ENCODE measurements at places on chromosomes 5 and 9.
A peak's percentile ranks its signal among the peaks of the same experiment; 100 is the strongest.

DNA sequence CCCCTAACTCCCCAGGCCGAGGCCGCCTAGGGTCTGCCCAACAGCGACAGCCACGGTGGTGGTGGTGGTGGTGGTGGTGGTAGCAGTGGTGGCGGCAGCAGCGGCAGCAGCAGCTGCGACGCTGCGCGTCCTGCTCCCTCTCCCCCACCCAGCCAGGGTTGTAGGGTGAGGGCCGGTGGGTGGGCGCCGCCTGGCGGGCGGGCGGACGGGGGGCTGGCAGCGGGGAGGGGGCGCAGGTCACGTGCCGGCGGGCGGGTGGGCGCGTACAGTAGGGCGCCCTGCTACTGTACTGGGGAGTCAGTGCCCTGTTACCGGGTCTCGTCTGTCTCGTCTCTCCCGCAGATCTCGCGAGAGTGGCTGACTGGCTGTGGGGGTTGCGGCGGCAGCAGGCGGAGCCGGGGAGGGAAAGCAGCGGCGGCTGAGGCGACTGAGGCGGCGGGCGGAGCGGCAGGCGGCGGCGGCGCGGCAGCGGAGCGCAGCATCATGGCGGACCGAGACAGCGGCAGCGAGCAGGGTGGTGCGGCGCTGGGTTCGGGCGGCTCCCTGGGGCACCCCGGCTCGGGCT lies at the start of gene PURA:
PURA (plus strand) TSS at position 411 of the 565 bp plus-strand sequence; CDS start at position 484, 73 bp downstream.
- DNase-seq, result peak; percentile 92

DNA sequence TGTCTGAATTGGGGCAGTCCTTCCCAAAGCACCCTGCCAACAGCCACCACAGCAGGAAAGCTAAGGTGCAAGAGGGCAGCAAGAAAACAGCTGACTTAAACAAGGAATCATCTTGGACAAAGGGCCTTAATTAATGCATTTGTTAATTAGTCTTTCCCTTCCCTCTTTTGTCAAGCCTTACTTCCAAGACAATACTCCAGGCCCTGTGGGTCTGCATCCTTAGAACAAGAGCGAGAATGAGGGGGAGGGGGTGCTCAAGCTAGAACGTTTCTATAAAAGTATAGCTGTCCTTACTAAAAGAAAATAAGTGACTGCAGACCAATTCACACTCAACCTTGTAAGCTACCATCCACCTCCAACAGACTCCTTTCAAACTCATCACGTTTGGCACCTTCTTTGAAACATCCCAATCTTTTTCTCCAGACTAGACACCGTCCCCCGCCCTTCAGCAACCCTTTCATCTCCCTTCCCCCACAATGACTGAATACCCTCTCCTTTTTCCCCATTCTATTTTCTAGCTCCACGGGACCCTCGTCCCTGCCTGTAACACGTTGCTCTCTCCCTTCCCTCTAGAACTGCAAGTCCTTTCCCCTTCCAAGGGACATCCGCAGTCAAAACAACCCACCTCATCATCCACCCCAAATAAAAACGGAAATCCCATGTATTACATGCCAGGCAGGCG lies 85.7 kb upstream of the RNF38 start:
- DNase-seq, result peak; percentile 58

- DNase-seq, result no peak
Observed at GRCh38 chr9:95791286-95791685, 84.2 kb upstream of the ERCC6L2 start.

- DNase-seq, result no peak
Observed at GRCh38 chr5:125424402-125425141, 678.1 kb upstream of the ZNF608 start.

- DNase-seq, result no peak
Observed at GRCh38 chr5:178418471-178419010, 171.7 kb downstream of the COL23A1 start.

DNA sequence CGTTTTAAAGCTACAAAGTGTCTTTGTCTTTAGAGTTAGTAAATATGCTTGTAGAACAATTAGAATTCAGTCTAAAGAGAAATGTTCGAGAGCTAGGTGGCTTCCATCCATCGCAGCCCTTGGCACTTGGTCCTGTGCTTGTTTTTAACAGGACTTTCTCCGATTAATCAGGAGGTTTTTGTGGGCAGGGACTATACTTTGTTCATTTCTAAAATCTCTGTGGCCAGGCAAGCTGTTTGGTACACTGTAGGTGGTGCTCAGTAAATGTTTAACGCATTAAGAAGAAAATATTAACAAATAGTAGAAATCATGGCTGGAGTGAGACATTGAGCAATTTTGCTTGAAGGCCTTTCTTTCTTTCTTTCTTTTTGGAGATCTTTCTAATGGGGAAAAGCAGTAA lies 20.8 kb downstream of the AGXT2 start:
- no peak for DNase-seq

DNA sequence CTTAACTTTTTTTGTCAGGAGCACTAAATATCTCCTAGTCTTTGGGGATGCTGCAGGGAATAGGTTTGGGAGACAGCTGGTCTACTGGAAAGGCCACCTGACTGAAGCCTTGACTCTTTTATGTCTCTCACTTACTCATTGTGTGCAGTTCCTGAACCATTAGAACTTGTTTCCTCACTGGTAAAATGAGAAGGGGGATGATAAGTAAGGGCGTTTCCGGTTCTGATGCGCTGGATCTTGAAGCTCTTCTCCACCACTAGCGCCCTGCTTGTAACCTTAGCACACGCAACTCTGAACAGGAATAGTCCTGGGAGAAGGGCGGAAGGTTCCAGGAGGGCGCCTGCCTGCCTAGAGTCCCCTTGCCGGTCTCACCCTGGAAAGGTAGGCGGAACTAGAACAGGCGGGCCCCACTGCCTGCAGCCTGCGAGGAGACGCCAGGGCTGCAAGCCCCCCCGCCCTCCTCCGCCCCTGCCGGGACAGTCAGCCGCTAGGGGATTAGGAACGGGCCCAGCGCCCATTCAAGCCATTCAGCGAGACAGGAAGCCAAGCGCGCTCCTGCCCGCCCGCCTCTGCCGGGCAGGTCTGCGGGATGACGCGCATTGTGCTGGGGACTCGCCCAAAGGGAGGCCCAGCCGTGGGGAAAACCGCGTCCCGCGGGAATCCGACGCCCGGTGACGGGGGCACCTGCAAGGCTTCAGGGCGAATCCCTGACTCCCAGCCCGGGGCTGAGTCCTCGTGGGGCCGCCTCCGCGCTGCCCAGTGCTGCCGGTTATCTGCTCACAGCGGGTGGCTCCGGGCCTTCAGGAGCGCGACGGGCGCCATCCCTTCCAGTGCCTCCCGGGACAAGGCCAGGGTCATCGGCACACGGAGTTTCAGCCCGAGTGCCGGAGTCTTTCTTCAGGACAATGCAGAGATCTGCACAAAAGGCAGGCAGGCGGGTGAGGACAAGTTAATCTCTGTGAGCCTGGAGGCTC lies 44.0 kb upstream of the XPA start:
- peak; percentile 87 for DNase-seq

All from ELF-1 (cell line).